ENCODE measurements at places on chromosomes 4 and X.
A peak's percentile ranks its signal among the peaks of the same experiment; 100 is the strongest.

DNA sequence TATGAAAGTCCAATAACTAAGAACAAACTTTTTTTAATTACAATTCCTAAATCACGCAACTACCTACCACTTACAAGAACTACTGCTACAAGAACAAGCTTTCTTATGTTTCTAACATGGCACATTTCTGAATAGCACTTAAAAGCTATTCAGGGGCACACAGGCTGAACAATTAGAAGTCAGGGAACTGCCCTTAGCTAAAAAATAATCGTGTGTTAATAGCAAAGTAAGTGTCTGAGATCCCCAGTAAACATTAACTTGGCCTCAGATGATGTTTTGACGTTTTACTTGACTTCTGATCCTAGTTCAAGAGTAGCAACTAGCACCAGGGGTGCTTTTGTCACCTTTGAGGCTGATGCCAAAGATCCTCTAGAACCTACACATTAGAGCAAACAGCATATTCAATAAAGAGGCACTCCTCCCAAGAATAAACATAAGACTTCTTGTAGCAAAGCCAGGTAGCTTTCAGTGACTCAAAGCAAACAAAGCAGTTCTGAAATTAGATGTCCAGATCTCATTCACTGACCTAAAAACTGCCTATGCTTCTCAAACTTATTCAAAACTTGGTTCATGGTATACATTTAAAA lies 16.2 kb downstream of the SPOCK3 start:
- no peak for DNase-seq

GRCh38 chr4:60042941-60043340 lies 1157.2 kb upstream of the ADGRL3 start:
- no peak for DNase-seq

- DNase-seq = no peak
Measured at GRCh38 chrX:111270339-111270738, at the start of gene CAPN6. Gene CAPN6, minus strand, starts transcription at chrX:111270483. Its CDS starts 6,547 bp downstream, at chrX:111263936.

- no peak for DNase-seq
Measured at GRCh38 chrX:152306331-152306730, 144.8 kb downstream of the GABRA3 start.

- no peak for DNase-seq
Measured at GRCh38 chrX:96906741-96907140, 23.0 kb downstream of the RPA4 start.

- DNase-seq = no peak
Measured at GRCh38 chr4:78707268-78707667, 68.9 kb upstream of the BMP2K start.

DNA sequence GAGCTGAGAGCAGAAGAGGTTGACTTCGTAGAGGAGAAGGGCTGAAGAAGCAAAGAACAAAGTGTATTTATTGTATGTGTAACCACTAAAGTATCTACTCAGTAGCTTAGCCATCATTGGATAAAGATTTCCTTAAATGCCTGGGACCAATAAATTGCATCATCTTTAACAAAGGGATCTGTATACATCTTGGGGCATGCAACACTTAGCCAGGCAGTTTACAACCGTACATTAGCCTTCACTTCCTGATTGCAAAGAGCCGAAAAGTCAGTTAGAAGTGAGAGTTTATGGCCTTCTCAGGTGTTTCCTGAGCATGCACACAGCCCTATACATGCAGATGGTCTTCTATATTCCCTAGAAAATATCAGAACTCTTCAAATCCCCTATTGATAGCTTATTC lies 68.0 kb upstream of the MAGED1 start:
- no peak for DNase-seq

GRCh38 chrX:148133105-148133725 lies 152.1 kb downstream of the FMR1NB start:
- DNase-seq = no peak

DNA sequence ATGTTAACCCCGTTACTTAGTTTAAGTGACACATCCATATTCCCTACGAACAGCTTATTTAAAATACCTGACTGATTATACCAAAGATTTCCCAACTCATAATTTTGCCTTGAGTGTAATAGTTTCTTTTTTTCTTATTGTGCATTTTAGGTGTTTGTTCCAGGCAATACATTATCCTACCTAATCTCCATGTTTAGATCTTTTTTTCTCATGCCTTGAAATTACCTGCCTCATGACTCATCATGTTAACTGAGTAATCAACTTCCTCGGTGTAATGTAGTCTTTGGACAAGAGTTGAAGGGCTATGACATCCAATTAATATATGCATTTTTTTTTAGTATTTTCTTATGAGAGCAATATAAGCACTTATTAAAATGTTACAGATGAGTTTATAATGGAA lies 228.7 kb upstream of the ANKRD50 start:
- no peak for DNase-seq

GRCh38 chrX:31656013-31656412 lies 584.2 kb upstream of the FTHL17 start:
- no peak for DNase-seq

DNA sequence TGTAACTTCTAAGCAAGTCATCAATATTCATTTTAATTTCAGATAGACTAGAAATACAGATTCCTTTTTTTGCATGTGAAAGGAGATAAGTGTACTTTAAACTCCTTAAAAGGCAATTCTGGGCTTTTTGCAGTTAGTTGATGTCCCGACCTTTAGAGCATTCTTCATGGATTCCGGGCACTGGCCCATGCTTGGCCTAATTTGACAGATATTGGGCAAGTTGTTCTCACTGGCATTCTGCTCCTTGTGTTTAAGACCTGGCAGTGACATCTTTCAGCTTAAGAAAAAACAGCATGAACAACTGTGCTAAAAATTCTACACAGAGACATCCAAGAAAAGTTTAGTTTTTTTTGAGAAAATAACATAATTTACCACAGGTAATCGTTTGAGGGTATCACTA lies 1037.2 kb downstream of the PCDH18 start:
- DNase-seq = no peak

DNA sequence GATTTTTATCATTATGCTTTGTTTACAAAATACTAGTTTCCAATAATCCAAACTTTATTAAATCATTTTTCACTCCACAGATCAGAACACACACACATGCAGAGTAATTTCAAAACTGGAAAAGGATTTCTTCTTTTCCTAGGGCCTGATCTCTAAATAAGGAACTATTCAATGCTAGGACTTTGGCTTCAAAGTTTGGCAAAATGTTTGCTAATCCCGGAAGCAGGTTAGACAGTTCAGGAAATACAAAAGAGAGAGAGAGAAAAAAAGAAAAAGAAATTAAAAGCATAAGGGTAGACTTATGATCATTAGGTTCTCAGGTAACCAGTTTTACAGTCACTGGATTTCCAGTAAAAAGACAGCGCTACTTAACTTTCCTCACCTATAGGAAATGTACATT lies 211.0 kb downstream of the DCLK2 start:
- DNase-seq = no peak

DNA sequence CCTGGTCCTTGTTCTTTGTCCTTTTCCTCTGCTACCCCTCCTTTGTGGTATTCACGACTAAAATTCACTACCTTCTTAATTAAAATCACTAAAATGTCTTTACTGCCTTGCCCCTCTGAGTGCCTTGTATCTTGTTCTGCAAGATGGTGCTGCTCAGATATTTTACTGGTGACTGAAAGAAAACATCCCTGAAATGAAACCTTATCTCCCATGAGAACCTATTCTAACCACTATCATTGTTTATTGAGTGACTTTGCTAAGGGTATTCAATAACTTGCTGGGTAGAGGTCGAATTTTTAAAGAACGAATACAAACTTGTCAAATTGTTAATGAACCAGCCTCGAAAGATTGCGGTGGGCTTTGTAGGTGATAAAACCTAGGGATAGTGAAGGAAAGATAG lies 52.8 kb downstream of the SPRY1 start:
- no peak for DNase-seq

GRCh38 chr4:165873298-165874071 lies 448 bp downstream of the TLL1 start:
- no peak for DNase-seq

- DNase-seq = no peak
Measured at GRCh38 chr4:120070196-120070595, 3.5 kb upstream of the MAD2L1 start.

- no peak for DNase-seq
Measured at GRCh38 chrX:47751670-47752069, 85.0 kb upstream of the ZNF81 start.

- no peak for DNase-seq
Measured at GRCh38 chrX:44731160-44731559, 112.7 kb upstream of the DUSP21 start.

DNA sequence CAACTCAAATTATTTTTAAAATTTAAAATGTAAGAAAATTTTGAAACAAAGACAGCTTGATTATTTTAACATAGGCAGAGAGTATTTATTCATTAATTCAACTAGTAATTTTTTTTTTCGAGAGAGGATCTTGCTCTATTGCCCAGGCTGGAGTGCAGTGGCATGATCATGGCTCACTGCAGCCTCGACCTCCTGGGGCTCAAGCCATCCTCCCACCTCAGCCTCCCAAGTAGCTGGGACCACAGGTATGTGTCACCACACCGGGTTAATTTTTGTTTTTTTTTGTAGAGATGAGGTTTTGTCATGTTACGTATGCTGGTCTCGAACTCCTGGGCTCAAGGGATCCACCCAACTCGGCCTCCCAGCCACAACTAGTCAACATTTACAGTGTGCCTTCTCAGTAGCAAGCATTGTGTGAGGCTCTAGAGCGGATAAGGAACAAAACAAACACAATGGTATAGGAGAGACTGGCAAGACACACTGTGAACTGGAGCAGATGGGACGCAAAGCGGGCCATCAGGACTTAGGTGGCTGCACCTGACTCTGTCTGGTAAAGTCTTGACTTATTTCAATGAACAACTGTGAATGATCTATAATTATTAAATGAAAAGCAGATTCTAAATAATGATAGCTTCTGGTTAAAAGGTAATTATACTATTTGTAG lies 21.6 kb downstream of the SETD7 start:
- no peak for DNase-seq

- DNase-seq = no peak
Measured at GRCh38 chrX:134362560-134363089, 97.3 kb upstream of the HPRT1 start.

GRCh38 chr4:47499700-47500099 lies 14.6 kb downstream of the ATP10D start:
- DNase-seq = no peak

DNA sequence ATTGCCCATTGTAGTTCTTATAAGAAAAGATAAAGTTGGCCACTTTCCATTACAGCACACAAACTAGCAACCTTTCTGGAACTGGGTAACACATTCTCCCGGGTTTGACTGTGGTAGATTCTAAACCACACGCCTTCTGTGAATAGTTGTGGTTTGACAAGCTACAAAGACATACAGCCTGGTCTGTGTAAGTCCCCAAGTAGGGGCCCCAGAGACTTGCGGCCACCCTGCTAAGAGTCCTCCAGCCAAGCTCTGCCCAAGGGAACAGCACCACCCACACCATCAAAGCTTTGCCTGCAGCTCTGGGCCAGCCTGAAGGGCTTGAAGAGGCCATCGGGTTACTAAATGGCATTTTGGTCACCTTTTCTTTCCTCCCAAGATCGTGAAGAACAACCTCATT lies 203.4 kb downstream of the MAML3 start:
- DNase-seq = no peak

- no peak for DNase-seq
Measured at GRCh38 chr4:48109413-48110263, 24.4 kb downstream of the TXK start.

GRCh38 chr4:11397819-11398610 lies 30.7 kb downstream of the HS3ST1 start:
- no peak for DNase-seq

DNA sequence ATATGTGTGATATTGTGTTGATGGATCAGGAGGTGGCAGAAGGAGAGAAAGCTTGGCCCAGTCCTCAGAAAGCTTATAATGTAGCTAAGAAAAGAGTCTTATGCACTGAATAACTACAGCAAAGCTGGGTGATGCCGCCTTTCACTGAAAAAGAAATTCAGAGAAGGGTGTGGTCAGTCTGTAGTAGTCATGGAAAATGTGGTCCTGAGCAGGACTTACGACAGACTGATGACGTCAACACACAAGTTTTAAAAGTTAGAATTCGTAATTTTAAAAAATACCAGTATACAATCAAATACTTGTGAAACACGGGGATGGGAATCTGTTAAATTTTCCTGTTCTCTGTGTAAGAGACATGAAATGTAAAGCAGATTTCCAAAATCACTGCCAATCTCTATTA lies 87.0 kb upstream of the RAPGEF2 start:
- DNase-seq = no peak

DNA sequence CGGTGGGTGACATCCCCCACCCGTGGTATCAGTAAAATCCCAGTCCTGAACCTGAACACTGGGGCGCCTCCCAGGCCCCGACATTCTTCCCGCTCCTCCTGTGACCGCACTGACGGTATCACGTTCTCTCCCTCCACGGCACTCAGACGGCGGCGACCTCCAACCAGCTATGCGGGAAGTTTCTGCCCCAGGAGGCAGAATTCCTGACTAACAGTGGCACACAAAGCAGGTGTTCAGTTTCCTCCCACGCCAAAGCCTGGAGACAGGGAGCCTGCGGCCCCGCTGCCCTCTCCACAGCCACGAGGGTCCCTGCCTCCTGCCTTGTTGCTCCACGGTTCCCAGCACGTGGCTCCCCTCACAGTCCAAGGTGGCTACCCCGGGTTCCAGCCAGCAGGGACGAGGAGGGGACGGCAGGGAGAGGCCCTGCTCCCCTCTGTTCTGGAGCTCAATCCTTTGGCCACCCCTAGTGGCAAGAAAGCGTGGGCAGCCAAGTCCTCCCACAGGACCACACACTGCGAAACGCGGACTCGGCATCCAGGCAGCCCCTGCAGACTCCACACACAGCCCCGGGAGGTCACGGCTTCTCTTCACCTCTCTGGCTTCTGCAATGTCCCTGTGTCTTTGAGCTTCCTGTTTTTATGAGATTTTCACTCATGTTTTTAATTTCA lies 15.2 kb downstream of the CTBP1 start:
- no peak for DNase-seq

GRCh38 chrX:24081661-24082154 lies 27.0 kb downstream of the EIF2S3 start:
- DNase-seq = peak; percentile 8
